ENCODE measurements at places on chromosomes 11 and 22.
A peak's percentile ranks its signal among the peaks of the same experiment; 100 is the strongest.

DNA sequence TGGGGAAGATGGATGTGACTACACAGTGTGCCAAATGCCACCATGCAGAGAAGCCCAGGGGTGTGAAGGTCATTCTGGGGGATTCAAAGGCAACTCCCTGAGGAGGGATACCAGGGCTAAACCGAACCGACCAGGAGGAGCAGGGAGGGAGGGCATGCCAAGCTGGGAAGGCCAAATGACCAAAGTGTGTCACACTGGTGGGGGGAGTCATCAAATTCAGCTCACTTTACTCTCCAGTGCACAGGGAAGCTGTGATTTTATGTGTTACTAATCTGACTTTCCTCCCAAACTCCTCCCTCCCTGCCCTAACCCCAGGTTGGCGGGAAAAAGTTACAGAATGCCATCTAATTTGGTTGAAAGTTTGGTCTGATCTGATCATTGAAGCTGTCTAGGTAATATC lies 29.7 kb upstream of the TSKU start:
- no peak for DNase-seq

DNA sequence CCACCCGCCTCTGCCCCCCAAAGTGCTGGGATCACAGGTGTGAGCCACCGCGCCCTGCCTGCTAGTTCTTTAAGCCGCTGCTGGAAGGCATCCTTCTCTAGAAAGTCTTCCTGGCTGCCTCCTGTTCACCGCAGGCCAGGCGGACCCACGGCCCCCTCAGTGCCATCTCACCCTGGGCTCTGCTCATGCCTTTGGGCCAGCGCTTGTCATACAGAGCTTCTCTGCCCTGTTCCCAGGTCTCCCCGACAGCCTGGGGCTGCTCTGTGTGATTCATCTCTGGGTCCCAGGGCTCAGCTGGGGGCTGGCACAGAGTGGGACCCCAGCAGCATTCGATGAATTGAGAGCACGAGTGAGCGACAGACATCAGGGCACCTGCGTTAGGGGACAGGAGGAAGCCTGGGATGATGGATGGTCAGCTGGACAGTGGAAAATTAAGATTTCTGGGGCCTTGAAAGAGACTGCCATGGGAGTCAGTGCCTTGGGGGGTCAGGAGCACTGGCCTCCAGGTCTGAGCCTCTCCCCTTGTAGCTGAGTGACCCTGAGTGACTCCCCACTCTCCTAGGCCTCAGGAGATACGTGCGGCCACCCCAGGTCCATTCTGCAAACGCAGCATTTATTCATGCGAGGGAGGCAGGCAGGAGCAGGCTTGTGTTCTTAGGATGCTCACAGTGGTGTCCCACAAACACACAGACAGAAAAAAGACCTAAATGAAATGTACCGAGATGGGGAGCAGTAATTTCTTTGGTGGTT lies 23.3 kb upstream of the PRR5 start:
- no peak for DNase-seq

DNA sequence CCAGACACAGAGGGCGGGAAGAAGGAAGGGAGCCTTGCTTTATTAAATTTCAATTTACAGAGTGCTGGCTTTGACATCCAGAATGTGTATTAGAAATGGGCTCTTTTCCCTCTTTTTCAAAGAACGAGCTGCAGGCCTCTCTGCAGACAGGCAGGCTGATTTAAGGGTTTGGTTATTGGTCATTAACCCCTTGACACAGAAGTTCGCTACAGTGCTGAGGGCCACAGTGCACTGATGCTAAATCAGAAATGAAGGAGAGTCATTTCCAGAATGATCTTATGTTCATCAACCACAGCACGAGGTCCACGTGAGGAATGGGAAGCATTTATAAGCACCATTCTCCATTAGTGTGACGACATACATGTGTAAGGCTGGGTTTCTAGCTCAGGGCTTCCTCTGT lies 51.8 kb downstream of the CSNK2A3 start:
- no peak for DNase-seq

GRCh38 chr11:8250981-8251615 lies 12.6 kb downstream of the LMO1 start:
- no peak for DNase-seq

DNA sequence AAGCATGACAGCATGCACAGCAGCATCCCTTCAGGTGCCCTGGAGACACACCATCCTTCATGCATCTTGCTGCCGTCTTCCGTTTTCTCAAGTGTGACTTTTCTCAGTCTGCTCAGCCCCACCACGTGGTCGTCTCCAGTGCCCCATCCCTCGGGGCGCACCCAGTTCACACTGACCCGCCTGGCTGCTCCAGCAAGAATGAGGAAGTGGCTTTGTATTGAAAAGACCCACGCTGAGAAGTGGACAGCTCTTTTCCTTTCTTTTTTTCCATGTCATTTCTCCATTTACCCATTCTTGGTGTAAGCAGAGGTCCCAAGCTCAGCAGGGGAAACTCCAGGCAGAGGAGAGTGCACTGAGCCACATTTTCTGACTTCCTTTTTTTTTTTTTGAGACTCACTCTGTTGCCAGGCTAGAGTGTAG lies 14.5 kb downstream of the SERPINH1 start:
- DNase-seq, result no peak

GRCh38 chr11:127805771-127806170 lies 781.6 kb downstream of the ETS1 start:
- DNase-seq, result no peak

DNA sequence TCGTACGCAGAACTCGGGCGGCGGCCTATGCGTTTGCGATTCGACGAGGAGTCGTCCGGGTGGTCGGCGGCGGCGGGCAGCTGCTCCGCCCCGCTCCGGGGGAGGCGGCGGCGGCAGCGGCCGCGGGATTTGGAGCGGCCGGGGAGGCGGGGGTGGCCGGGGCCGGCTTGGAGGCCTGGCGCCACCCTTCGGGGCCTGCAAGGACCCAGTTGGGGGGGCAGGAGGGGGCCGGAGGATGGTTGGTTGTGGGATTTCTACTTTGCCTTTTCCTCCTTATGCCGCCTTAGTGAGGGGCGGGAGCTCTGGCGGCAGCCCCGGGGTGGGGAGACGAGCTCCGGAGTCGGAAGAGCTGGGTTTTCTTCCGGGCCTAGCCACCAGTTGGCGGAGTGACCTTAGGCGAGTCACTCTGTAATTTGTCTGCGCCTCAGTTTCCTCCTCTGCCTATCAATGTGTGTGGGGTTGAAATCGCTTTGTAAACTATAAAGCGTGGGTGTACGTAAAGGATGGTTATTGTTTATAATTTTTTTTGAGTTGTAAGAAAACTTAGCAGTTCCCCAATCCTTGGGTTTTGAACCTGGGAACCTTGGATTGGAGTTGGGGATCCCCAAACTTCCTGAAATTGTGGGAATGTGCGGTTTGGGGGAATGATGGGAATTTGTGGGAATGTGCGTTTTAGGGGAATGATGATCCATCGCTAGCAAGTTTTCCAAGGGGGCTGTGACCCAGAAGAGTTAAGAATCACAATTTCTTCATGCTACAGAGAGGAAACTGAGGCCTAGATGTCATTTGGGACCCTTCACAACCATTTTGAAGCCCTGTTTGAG lies 679 bp downstream of the TUG1 start:
- DNase-seq, result no peak

GRCh38 chr22:27716074-27716473 lies 85.5 kb downstream of the MN1 start:
- DNase-seq, result no peak

- no peak for DNase-seq
Observed at GRCh38 chr11:721741-722345, 15.8 kb downstream of the EPS8L2 start.

GRCh38 chr11:32034149-32034548 lies 56.7 kb upstream of the RCN1 start:
- DNase-seq, result no peak

GRCh38 chr22:19819911-19820879 lies 34.5 kb downstream of the GNB1L start:
- no peak for DNase-seq

- DNase-seq, result no peak
Observed at GRCh38 chr11:75786101-75786736, 17.6 kb downstream of the DGAT2 start.

- peak; percentile 16 for DNase-seq
Observed at GRCh38 chr11:33790040-33790439, 15.7 kb upstream of the FBXO3 start.

DNA sequence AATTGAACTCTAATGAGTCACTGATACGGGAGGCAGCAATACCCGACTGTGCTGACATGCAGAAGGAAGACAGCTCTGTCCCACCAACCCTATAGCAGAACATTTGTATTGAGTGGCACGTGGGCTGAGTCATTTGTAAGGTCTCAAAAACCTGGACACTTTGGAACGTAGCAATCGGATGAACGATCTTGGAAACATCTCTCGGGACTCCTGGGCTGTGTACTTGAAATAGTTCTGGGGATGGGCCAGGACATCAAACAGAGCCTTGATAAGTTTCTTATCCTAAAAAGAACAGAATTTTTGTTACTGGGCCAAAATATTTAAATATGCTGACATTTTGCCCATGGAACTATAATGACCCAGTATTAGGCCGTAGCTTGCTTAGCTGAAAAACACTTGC lies 17.1 kb upstream of the NRIP3 start:
- no peak for DNase-seq

DNA sequence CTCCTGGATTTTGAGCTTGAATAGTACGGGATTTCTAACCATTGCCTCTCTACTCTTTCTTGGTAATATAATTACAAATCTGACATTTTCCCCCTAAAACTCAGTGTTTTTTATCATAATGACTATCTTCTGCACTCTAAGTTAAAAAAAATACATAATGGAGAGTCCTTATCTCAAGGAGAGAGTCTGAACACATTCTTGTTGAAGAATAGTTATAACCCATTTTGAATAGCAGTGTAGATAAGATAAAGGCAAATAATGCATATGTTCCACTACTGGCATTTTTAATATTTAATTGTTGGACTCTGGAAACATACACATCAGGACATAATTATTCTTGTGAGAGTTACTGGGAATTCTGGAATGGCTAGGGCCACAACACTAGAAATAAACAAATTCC lies 456.5 kb upstream of the ANO5 start:
- no peak for DNase-seq

DNA sequence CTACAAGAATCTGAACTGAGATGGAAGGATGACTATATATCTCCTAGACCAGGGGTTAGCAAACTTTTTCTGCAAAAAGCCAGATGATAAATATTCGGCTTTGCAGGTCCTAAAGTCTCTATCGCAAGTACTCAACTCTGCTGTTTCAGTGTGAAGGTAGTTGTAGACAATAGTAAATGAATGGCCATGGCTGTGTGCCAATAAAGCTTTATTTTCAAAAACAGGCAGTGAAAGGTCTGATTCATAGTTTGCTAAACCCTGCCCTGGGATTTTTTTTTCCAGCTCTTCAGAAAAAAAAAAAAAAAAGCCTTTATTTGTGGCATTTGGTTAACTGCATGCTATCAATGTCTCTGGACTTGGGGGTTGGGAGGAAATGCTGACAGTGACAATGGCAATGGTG lies 37.5 kb downstream of the FAM227A start:
- no peak for DNase-seq

- no peak for DNase-seq
Observed at GRCh38 chr11:114172055-114172861, 112.7 kb downstream of the ZBTB16 start.

DNA sequence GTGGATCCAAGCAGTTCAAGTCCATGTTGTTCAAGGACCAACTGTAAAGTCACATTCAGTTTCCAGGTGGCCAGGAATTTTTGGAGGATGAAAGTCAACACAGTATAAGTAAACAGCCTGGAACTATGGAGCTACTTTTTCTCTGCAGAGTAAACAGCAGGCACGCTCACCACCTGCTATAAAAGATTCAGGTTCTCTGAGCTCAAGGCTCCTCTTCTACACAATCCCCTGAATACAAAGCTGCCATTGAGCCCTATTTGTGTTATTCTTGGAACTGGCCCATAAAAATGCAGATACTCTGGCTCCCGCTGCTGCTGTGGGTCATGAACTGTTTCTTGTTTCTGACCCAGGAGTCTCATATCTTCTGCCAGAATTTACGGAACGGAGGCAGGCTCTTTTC lies 56.9 kb upstream of the PRR5 start:
- no peak for DNase-seq

- no peak for DNase-seq
Observed at GRCh38 chr22:50118557-50119168, 28.9 kb downstream of the MOV10L1 start.

DNA sequence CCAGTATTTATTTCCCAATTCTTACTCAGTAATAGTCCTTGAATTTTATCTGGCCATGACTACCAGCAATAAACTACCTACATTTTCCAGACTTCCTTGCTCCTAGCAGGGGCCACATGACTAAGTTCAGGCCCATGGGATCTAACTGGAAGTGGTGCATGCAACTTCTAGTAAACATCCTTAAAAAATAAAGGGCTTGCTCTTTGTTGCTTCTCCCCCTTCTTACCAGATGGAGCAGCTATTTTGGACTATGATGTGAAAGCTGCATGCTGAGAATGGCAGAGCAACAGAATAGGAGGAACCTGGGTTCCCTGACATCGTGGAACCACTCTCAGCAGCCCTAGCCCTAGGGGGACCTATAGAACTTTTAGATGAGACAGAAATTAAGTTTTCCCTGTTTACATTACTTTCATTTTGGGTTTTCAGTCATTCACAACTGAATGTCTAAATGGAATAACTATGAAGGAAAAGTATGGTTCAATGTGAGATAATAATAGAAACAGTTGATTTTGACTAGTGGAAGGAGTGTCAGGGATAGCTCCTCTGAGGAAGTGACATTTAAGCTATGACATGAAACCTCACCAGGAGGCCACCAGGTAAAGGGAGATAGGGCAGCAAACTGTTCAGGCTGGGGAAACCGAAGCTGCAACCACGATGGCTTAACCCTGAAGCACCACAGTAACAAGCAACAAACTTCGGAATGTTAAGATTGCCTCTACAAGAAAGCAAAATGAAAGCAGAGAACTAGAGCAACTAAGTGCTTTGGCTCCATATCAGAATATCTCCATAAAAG lies 48.9 kb downstream of the PHF21A start:
- DNase-seq, result no peak

GRCh38 chr11:66858186-66858938 lies 1.5 kb downstream of the LRFN4 start:
- no peak for DNase-seq

- DNase-seq, result no peak
Observed at GRCh38 chr11:70155386-70155785, 47.7 kb upstream of the FADD start.

DNA sequence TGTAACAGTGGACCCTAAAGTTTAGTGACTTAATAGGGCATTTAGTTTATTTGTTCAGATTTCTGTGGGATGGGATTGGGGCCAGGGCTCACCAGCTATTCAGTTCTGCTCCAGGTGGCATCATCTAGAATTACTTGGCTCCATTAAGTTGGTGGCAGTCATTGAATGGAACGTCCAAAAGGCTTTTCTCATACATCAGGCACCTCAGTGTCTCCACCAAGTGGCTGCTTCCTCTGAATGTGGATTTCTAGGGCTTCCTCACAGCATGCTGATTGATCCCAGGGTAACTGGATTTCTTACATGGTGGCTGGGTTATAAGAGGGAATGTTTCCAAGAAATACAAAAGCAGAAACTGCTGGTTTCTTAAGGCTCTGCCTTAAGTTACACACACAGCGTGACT lies 34.7 kb downstream of the USP47 start:
- no peak for DNase-seq

DNA sequence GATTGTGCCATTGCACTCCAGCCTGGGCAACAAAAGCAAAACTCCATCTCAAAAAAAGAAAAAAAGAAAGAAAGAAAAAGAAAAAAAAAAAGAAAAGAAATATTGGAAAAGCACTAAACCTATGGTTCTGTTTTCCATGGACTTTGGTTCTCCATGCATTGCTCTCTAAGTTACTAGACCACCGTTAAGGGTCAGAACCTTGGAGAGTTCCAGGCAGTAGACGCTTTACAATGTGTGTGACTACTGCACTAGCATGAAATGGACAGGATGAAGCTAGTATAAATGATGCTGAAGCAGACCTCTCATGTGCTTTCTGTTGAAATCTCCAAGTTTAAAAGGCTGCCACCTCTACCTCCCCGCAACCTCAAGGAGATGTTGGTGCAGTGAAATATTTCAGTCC lies 63.5 kb downstream of the SIK2 start:
- no peak for DNase-seq

Measured in NCI-H524 treated with DMSO at 0.1 percent for 48 hours (cell line).